ENCODE measurements at places on chromosomes 5 and 9. TPM values are rescaled to one million over a fixed set of nuclear protein-coding genes. Genes with fewer than 3 reads are reported as not detected.
A peak's percentile ranks its signal among the peaks of the same experiment; 100 is the strongest.

The KLF4 gene
- 66.4 TPM for total RNA-seq

The DNAH5 gene
- total RNA-seq: 1.5 TPM

The CRB2 gene
- total RNA-seq: not detected

The FREM1 gene
- total RNA-seq: not detected

The PCSK1 gene
- not detected for total RNA-seq

The LCN10 gene
- total RNA-seq: not detected

The SLC22A4 gene
- 2.0 TPM for total RNA-seq

- DNase-seq: no peak
These were observed 567.5 kb downstream of the ELAVL2 start for GRCh38 chr9:23258569-23258968.

DNA sequence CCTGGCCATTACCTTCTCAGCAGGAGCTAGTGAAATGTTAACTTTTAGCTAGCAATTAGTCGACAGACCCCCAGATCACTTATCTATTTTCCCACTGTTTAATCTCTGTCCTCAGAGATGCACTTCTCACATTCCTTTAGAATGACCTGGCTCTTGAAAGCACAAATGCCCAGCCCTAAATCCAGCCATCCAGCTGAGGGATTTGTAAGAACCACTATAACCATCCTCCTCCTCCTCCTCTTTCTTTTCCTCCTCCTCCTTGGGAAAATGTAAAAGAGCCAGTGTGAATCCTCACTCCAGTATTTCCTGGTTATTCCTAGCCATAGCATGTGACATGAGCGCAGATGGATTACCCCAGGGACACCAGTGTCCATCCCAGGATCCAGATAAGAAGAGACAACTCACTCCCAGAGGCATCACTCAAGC is 124.3 kb downstream of the ENC1 start:
- DNase-seq: no peak

DNA sequence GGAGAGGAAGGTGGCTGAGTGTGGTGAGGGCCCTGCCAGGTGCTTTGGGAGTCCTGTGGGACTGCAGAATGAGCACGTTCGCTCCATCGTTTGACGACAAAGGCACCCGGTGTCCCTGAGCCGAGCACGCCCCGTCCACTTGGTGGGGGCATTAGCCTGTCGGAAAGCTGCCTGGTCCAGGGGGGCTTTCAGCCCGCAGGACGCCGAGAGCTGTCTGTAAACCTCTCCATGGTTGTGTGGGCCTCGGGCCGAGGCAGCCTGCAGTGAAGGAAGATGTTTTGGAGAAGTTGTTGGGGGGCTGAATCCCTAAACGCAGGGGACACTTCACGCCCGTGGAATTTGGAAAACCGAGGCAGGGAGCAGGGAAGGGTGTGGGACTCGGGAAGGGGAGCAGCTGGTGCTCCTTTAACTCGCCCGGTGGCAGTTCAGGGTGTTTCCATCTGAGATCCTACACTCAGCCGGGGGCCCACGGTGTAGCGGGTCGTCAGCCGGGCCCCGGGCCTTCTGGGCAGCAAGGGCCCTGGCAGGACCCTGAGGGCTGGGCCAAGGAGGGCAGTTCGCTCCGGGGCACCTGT is 53.8 kb downstream of the MRPL36 start:
- DNase-seq: no peak

GRCh38 chr5:110177729-110178128 is 488.0 kb downstream of the MAN2A1 start:
- DNase-seq: no peak

DNA sequence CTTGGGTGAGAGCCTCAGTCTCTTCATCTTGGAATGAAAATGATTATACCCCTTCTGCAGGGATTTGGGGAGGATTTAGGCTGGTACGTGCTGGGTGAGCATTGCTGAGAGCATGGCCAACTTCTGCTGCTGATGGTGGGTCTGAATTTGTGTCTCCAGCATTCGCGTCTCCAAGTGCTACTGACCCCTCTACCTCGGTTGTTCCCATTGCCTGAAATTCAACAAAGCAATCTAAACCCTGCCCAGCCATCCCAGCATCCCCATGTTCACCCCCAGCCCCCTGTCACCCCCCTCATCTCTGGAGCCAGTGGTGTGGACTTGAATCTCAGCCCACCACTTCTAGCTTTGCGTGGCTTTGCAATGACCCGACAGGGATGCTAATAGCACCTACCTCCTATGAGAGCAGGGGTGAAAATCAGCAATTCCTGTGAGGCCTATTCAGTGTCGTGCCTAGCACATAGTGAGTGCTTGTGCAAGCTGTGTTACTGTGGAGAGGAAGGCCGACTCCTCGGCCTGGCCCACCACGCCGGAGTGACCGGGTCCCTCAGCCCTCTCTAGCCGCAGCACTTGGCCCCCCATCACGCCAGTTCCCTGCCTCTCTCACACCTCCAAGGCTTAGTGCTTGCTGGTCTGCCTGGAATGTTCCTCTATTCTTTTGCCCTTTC is 43.4 kb upstream of the SH3PXD2B start:
- no peak for DNase-seq

GRCh38 chr5:151896031-151896691 is 28.5 kb downstream of the GLRA1 start:
- peak; percentile 73 for DNase-seq

DNA sequence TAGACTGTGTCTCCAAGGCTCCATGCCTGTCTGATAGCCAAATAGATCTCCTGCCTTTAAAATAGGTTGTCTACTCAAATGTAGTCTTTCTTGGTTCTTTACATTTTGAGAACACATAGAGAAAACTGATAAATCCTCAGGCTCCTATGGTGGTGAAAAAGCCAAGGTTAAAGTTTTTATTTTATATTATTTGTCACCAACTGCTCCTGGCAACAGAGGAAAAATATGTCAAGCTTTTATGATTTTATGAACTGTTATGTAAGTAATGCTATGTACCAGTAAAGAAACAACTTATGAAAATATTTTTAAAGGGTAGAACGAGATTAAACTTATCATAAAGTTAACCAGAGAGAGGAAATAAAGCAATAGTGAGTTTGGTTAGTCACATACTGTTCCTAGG is 222.8 kb downstream of the NR2F1-AS1 start:
- DNase-seq: no peak

DNA sequence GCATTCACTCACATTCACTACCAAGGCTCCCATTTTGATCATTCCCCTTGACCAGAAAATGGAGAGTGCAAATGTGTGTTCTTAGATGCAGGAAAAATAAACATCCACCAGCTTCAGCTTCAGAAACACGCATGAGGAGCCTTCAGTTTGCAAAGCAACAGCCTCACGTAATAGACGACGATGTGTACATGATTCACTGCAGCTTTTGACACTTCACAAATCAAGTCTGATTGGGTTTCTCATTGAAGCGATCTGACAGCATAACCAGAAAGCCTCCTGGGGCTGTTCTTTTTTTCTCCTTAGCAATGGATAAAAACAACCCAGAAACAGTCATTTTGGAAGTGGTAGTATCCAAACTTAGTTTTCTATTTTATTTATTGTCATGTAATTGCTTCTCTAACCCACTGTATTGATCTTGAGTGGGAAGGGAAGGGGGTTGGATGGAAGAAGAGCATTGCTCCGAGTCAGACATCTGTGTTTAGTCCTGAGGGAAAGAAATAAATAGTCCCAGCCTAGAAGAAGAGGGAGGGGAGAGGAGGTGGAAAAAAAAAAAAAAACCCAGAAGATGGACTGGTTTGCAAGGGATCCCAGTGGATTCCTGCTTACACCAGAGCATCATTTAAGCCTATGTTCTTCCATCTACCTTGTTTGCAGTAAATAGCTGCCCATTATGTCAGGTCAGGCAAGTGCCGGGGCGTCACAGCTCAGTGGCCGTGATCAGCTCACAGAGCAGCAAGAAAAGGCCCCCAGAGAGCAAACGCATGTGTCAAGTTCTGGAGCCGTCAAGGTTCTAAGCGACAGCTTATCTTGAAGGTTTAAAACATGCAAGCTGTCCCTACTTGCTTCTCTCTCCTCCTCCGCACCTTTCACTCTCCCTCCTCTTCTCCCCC is 190.2 kb upstream of the SNX2 start:
- no peak for DNase-seq

- DNase-seq: no peak
These were observed 42.5 kb downstream of the MFAP3 start for GRCh38 chr5:154081246-154081645.

DNA sequence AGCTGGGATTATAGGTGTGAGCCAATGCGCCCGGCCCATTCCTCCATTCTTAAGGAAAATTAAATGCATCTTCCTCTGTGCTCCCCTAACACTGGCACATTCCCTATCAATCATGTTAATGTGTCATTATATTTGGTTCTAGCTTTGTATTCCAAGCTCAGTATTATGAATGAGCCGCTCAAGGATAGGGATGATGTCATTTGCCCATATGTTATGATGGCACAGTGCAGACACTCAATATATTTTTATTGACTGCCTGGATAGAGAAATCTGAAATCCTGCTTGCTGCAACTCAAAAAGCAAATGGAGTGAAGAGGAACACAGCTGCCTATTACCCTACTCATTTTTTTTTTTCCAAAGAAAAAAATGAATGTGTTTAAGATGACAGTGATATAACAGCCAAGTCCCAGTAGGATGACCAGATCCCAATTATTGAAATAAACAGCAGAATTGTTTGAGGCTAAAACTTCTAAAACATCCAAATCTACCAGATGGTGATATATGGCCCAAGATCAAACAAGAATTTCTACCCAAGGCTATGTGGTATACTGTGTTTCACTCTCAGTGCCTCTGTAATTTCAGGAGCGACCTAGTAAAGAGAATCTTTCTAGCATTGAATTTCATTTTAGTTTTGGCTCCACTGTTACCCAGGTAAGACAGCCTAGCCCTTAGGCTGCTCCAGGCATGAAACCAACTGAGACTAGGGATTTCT is 16.3 kb downstream of the SUSD1 start:
- no peak for DNase-seq

DNA sequence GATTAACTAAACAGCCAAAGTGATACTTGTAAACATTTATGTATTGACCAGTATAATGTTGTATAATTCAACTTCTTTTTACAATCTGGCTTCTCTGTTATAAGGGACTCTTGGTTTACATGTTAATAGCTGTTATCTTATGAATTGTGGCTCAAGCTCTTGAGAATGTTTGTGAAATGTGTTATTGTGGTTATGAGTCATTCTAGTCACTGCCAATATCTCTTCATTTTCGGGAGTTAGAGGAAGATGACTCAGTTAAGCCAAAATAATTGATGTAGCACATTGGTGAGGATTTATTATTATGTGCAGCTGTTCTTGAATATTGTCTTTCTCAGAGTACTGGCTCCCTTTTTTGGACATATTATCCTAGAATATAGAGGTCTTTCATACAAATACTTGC is 655.2 kb upstream of the RIOK2 start:
- DNase-seq: peak; percentile 90

- no peak for DNase-seq
These were observed 30.2 kb upstream of the TMED7 start for GRCh38 chr5:115655994-115656393.

DNA sequence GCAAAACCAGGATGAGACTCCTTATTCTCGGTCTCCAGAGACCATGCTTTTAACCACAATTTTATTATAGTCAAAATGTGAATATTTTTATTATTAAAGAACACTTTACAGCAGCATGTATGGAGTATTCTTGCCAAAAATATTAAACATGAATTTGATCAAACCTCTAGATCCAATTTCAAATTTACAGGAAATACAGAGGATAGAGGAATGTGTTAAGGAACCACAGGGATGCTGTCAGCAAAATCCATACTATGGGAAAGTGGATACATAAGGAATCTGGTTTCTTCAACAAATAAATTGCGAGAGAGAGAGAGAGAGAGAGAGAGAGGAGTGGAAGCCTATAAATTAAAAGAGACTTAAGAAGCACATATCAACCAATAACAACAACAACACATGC is 348.2 kb upstream of the NUDT12 start:
- DNase-seq: no peak

GRCh38 chr5:112977440-112977861 is 853 bp downstream of the DCP2 start:
- no peak for DNase-seq

GRCh38 chr9:137070906-137071275 is 534 bp upstream of the SAPCD2 start:
- DNase-seq: no peak

DNA sequence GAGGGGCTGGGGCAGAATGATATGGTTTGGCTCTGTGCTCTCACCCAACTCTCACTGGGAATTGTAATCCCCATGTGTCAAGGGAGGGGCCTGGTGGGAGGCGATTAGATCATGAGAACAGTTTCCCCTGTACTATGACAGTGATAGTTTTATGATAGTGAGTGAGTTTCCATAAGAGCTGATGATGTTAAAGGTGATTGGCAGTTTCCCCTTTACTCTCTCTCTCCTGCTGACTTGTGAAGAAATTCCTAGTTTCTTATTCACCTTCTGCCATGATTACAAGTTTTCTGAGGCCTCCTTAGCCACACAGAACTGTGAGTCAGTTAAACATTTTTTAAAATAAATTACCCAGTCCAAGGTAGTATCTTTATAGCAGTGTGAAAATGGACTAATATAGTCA is 120.4 kb upstream of the CDH9 start:
- DNase-seq: peak; percentile 47

DNA sequence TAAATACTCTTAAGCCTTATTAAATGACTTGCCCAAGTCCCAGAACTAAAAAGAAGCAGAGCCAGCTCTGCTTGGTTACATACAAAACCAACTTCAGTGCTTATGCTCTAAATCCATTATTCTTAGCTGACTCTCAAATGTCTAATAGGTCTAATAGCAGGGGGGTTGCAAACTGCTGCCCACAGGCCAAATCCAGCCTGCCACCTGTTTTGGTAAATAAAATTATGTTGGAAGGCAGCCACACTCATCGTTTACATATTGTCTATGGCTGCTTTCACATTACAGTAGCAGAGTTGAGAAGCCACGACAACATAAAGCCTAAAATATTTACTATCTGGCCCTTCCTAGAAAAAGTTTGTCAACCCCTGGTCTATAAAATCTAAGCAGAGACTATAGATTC is 69.0 kb downstream of the KLHL3 start:
- DNase-seq: no peak

- DNase-seq: no peak
These were observed 112.2 kb downstream of the MCTP1 start for GRCh38 chr5:95172659-95173058.

DNA sequence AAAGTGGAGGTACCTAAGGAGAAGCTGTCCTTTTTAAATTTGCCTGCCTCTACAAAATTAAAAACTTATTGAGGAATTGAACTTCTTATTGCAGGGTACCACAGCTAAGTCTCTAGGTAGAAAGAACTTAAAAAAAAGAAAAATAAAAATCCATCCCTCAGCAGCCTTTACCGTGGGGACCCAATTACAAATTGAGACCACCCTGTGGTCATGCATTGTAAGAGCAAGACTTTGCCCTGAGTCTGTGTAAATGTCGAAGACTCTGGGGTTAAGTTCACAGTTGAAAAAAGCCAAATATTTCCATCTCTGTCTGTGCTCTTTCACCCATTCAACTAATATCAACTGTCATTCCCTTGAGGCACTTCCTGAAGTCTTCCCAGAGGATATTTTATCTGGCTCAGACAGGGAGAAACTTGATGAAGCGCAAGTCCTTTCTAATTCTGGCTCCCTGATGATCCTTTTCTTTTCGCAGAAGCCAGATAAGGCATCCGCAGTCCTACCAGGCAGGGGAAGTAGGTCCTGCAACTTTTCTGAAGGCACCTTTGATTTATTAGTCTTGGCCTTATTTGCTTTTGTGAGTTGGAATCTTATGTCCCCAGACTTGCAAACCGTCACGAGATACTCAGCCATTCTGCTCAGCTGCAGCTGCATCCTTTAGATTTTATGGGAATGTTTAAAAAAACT is 323.8 kb upstream of the WWC1 start:
- DNase-seq: no peak

Data from mammary epithelial cell (primary cell).